NCI-H510A treated with DMSO at 0.1 percent for 48 hours (cell line): ENCODE measurements at places on chromosomes 11 and 22.
A peak's percentile ranks its signal among the peaks of the same experiment; 100 is the strongest.

DNA sequence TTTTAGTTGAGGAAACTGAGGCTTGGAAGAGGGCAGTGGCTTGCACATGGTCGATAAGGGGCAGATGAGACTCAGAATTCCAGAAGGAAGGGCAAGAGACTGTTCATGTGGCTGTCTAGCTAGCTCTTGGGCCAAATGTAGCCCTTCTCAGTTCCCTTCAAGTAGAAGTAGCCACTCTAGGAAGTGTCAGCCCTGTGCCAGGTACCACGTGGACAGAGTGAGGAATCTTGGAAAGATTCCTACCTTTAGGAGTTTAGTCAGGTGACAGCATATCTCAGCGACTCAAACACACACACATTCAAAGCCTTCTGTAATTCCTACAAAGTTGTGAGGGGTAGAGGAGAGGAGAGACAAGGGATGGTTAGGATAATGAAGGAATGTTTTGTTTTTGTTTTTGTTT is 18.3 kb downstream of the PIK3IP1 start:
- no peak for DNase-seq

GRCh38 chr22:28171712-28172111 is 252.7 kb upstream of the PITPNB start:
- DNase-seq: no peak

DNA sequence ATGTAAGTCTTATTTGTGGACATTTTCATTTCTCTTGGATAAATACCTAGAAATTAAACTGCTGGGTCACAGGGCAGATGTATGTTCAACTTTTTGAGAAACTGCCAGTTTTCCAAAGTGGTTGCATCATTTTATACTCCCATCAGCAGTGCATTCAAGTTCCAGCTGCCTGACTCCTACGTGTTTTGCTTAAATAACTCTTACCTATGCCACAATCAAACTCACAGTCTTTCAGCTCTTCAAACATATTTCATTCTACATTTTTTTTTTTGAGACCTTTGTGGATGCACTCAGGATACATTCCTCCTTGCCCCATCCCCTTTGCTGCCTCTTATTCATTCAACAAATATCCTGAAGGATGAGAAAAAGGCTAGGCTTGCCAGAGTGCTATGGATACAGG is 9.2 kb downstream of the TCF20 start:
- no peak for DNase-seq

DNA sequence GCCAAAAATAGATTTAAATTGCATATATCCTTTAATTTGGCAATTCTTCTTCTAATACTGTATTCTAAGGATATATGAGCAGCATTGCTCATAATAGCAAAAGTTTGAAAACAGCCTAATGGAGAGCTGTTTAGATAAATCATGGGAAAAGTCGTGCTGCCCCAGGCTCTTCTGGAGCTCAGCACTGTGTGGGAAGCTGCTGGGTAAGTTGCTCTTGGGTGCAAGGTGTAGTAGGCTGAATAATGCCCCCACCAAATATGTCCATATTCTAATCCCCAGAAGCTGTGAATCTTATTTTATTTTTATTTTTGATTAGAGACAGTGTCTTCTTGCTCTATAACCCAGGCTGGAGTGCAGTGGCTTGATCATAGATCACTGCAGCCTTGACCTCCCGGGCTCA is 34.9 kb upstream of the WEE1 start:
- no peak for DNase-seq

- DNase-seq: no peak
Measured at GRCh38 chr11:128039140-128040021, 548.0 kb downstream of the ETS1 start.

- no peak for DNase-seq
Measured at GRCh38 chr11:100632941-100633452, 54.1 kb upstream of the ARHGAP42 start.

GRCh38 chr11:74417860-74418508 is 19.8 kb upstream of the PGM2L1 start:
- no peak for DNase-seq

DNA sequence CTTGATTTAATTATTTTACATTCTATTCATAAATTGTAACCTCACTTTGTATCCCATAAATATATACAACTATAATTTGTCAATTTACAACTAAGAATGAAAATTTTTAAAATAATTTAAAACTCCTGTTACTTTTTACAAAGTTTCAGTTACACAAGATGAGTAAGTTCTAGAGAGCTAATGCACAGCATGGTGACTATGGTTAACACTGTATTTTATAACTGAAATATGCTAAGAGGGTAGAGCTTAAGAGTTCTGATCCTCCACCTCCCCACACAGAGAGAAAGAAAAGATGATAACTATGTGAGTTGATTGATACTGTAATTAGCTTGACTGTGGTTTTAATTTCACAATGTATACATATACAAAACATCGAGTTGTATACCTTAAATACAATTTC is 412.5 kb upstream of the DDI1 start:
- DNase-seq: no peak

DNA sequence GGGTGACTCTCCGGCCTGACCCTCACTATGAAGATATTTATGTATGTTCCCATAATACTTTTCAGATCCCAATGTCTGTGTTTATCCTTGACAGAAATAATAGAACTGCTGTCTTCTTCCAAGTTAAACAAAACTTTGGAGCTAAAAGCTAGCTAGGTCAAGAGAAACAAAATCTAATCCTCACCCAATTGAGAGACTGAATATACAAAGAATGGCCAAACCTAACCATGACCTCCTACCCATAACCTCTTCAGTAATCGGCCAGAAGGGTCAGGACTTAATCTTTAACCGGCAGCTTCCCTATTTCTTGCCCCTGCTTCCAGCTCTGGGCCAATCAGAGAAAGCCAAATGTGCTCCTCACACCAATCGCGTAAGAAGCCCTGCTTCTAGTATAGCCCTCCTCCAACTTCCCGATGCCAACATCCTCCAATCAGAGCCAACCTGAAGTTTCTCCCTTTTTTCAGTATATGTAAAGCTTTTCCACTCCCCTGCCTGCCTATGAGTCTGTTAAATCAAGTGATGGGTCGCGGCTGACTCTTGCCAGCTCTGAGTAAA is 1.7 kb upstream of the DDX6 start:
- DNase-seq: peak; percentile 91

DNA sequence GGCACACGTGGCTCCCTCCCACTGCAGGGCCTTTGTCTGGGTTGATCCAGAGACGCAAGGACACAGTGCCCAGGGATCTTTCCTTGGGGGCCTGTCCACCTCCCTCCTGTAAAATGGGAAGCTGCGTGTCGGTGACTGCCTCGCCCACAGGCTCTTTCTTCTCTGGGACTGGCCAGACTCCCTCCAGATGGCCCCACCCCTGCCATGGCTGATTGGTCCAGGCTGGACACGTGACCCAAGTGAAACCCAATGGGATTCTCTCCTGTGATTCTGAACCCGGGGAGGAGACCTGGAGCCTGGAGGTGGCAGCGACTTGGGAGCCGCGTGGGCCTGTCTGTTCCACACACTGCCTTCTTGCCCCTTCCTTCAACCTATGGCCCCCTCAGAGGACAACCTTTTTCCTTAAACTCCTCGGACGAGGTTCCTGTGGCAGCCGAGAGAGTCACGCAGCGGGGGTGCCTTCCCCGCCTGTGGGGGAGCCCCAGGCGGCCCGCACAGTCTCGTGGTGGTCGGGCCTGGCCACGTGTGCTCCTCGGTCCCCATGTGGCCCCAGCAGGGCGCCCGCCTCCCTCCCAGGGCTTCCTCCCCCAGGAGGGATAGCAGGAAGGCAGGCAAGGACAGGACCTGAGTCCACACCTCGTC is 12.4 kb upstream of the MPPED1 start:
- no peak for DNase-seq

DNA sequence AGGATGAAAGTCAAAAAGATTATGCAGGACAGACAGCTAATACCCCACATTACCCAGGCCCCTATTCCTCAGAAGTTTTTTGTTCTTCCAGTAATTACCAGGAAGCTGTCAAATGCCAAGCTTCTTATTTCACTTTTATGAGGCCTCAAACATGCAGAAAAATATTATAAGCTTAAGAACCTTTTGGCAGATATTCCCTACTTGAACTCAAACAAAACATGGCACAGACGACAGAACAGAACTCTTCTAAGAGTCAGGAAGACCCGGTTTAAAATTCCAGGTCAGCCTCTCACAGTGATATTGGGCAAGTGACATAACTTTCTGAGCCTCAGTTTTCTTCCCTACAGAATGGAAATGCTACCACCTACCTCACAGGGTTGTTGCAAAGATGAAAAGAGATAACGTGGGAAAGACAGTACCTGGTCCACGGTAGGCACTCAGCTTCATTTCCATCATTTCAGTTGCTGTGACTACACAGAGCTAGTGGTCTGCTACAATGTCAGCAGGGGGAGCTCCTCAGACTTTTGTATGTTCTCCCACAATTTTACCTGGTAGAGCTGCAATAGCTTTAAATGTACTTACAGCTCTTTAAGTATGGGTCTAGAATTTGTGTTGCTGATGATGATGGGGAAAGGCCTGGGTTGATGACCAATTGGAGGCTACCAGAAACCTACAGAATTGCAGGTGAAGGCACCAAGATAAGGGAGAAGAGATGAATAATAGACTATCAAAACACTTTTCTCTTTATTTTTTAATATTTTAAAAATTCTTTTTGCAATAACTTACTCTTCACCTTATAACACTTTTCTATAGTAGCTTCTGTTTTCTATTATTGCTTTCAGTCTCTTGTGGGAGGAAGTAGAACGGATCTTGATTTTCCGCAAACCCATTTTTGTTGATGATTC is 98.3 kb upstream of the CHRM4 start:
- peak; percentile 0 for DNase-seq
